ENCODE measurements at places on chromosomes 11 and 22.

DNA sequence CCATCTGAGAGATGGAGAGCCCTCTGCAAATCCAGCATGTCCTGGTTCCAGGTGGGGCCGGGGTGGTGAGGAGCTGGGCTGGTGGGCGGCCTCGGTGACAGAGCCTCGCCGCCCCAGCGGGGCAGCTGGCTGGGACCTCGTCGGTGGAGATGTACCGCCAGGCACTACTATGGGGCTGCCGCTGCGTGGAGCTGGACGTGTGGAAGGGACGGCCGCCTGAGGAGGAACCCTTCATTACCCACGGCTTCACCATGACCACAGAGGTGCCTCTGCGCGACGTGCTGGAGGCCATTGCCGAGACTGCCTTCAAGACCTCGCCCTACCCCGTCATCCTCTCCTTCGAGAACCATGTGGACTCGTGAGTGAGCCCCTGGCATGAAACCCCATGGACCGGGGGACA lies 7.0 kb downstream of the PLCB3 start:
- DNase-seq: no peak

GRCh38 chr11:131666006-131666405 lies 295.6 kb downstream of the NTM start:
- no peak for DNase-seq

GRCh38 chr11:126186708-126187529 lies 24.5 kb downstream of the RPUSD4 start:
- DNase-seq: no peak

DNA sequence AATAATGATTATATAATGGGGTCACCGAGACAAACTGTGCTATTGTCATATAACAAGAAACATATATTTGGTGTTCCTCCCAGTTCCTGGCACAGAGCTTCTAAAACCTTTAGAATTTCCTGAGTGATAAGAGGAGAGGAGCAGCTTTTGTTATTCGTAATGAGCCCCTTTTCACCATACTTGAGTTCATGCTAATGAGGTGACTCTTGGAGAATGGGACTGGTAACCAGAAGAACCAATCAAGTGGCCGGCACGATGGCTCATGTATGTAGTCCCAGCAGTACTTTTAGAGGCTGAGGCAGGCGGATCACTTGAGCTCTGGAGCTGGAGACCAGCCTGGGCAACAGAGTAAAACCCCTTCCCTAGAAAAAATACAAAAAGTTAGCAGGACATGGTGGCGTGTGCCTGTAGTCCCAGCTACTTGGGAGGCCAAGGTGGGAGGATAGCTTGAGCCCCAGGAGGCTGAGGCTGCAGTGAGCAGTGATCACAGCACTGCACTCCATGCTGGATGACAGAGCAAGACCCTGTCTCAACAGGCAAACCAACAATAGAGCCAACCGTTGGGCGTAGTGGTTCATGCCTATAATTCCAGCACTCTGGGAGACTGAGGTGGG lies 62.7 kb upstream of the FTH1 start:
- DNase-seq: no peak

DNA sequence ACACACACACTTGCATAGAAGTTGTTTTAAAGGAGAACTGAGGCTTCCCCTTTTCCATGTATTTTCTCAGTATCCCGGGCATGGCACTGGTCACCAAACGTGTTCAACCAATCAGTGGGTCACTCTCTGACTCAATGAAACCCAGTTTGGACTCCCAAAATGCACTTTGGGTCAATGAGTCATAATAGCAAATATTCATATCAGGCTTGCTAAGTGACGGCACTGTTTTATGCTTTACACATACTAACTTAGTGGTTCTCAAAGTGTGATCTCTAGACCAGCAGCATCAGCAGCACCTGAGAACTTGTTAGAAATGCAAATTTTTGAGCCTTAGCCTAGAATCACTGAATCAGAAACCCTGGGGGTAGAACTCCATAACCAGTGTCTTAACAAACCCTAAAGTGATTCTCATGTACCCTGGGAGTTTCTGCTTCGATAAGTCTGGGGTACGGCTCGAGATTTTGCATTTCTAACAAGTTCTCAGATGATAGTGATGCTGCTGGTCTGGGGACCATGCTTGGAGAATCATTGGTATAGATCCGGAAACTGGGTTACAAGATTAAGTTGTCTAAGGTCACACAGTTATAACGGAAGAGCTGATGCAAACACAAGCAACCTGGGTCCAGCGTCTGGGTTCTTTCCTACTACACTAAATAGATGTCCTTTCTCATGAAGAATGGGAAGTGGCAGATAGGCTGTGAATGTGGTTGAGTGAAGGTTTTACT lies 35.6 kb downstream of the ETS1 start:
- no peak for DNase-seq

Measured in hematopoietic multipotent progenitor cell treated with erythropoietin and hydrocortisone succinate and interleukin-3 and kit ligand, for 15 days (in vitro differentiated cells).